ENCODE measurements at places on chromosomes 6 and 20.

DNA sequence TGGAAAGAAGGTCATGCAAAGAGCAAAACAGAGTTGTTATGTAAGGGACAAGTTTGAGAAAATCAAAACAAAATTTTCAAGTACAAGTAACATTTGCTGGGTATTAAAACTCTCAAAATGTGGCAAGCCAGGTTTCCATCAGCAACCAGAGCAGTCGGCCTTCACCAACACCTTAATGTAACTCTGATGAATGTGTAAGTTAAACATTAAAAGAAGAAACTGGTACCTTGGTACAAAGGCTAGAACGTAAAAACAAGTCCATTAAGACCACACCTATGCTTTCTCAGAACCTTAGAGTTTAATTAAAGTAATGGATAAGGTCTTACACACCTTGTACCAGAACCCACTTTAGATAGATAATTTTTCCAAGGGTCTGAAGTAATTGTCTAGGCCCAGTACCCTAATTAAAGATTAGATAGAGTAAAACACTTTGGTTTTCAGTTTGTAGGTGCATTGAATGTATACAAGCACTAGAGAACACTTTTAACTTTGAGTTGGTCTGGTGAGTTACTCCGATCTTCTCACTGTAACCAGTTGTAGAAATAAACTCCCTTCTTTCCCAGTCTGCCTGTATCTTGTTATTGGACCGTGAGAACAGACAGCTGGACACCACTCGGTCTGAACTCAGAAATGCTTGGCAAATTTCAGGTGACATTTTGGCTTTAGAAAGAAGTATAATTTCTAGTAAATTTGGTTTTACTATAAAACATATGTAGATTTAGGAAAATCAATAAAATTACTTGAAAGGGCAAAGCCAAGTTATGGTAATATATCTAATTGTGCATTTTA, 319.4 kb downstream of the HTR1B start:
- DNase-seq = no peak

DNA sequence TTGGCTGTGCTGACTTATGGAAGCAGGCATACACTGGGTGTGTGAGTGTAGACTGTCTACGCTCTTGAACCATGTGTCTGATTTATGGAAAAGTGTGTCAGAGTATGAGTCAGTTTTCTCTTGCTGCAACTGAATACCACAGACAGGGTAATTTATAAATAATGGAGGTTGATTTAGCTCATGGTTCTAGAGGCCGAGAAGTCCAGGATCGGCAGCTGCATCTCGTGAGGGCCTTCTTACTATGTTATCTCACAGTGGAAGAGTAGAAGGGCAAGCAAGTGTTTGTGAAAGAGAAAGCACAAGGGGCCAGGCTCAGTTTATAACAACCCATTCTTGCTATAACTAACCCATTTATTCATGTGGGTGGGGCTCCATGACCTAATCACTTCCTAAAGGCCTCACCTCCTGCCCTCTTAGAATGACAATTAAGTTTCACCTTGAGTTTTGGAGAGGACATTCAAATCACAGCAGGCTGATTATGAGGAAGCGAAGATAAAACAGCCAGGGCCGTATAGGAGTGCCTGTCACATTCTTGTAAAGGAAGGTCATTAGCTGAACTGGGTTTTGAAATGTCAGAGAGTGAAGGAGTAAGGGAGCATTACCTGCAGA, 6.7 kb downstream of the GPR31 start:
- DNase-seq = no peak

DNA sequence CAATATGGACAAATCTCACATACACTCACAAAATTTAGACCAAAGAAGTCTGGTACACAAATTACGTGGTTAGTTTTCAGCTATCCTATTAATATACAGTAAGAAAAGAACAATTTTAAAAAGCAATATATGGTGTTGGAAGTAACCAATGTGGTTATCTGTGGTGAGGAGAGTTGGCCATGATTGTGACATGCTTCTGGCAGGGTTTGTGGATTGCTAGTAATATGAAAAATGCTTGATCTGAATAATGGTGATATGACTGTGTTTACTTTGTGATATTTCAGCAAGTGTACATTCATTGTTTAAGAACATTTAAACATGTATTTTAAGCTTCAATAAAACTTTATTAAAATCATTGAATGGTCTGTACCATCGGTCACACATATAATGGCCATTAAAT, 99.1 kb downstream of the ADGB start:
- DNase-seq = no peak

DNA sequence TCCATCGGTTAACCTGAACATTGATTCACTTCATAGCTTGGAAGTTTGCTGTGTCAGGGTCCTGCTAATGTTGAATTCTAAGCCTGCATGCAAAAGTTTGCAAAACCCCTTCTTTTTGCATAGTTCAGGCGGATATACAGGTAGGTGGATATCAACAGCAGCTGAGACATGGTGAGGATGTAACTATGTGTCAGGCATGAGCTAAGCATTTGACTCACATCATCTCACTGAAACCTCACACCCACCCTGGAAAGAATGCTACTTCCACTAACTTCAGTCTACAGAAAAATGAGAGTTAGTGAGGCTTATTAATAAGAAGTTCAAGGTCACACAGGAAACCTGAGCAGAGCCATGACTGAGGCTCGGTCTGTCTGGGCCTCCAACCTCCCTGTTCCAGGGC, 276.9 kb downstream of the BMP7 start:
- DNase-seq = no peak

DNA sequence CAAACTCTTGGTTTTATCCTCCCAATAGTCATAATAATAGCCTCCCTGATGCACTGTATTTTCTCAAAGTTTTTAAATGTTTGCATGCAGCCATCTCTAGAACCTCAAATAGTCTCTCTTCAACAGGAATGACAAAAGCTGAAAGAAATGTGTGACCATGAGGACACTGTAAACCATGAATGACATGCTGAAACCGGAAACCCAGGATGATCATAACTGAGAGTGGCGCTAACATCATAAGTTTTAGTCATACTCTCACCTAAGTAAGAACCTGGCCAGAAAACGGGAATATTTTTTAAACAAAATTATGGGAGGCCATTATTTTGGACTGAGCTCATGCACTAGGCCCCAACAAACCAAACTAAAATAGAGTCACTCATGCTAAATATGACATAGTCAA, 278.4 kb upstream of the STXBP5 start:
- DNase-seq = no peak

DNA sequence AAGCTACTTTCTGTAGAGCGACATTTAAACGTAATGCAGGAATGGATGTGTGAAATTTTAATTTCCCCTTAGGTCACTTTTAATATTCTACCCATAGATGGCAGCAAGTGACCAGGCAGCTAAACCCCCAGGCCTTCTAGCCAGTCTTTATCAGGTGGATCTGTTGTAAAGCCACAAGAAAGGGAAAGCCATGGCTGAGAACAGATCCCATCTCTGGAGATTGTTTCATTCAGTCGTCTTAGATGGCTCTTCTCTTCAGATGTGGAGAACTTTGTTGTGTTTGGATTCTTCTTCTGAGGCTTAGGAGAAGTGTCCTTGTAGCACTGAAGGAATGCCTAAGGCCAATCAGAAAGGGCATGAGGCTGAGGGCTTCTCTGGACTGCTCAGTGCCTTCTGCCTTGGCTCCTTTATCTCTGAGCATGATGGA, 15.8 kb upstream of the RNF182 start:
- peak; percentile 82 for DNase-seq

DNA sequence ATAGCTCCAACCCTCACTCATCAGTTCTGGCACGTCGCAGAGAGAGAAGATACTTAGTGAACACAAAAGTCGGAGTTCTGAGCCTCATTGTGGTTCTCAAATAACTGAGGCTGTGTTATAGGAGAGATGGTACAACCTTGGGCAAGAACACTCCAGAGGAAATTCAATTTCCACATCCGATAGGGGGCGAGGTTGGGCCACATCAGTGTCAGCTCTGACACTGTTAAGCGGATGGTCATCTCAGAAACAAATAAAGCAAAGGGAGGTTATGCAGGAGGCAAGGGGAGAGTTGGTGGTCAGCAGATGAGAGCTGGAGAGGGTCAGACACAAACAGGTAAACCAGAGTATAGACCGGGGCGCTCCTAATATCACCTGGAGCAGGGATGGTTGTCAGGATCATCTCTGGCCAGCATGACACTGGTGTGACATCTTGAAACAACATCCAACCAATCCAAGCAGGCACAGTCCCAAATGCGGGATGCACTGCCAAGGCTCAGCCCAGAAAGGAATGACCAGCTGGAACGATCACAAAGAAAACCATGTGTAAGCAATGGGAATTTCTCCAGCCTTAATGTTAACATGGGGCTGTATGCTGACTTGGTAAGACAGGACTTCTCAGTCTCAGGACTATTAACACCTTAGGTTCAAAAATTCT, 331.8 kb downstream of the HACE1 start:
- DNase-seq = peak; percentile 64

GRCh38 chr6:145275787-145276186, 459.5 kb downstream of the EPM2A start:
- DNase-seq = no peak

GRCh38 chr6:25202504-25202903, 76.7 kb upstream of the CARMIL1 start:
- DNase-seq = peak; percentile 72

DNA sequence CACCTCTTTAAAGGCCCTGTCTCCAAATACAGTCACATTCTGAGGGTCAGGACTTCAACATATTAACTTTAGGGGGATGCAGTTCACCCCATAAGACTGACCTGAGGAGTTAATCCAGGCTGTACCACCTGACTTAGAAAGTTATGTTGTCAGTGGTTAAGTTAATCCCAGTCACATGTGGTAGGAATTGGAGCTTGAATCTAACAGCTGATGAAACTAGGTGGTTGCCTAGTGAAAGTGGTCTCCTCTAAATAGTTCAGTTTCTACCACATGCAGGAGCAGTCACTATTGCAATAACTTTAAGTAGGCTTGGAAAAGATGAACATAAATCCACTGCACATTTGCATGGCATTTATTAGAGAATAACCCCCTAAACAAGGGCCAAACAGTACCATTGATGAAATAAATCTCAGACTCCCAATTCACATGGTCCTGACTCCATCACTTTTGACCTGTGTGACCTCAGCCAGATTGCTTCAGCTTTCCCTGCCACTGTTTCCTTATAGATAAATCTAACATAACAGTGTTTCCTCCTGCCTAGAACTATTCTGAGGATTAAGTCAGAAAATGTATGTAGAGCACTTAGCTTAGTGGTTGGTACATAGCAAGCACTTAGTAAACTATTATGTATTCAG, 20.1 kb downstream of the SAMD5 start:
- DNase-seq = peak; percentile 33

DNA sequence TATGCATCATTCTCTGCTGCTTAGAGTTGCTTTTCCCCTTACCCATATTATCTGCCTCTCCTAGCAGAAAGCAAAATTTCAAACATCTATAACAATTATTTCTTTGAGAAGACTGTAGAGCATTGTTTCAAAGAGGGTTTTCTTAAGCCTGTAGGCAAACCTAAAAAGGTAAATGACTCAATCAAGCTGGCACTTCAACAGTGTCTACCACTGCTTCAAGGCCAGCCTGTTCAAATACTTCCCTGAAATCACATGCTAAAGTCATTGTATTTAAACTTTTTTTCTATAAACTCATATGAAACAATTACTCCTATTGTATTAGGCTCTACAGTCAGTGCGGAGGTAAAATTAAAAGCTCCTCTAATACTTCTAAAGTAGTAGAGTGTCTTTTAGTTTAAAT, 87.1 kb downstream of the OGFRL1 start:
- no peak for DNase-seq

DNA sequence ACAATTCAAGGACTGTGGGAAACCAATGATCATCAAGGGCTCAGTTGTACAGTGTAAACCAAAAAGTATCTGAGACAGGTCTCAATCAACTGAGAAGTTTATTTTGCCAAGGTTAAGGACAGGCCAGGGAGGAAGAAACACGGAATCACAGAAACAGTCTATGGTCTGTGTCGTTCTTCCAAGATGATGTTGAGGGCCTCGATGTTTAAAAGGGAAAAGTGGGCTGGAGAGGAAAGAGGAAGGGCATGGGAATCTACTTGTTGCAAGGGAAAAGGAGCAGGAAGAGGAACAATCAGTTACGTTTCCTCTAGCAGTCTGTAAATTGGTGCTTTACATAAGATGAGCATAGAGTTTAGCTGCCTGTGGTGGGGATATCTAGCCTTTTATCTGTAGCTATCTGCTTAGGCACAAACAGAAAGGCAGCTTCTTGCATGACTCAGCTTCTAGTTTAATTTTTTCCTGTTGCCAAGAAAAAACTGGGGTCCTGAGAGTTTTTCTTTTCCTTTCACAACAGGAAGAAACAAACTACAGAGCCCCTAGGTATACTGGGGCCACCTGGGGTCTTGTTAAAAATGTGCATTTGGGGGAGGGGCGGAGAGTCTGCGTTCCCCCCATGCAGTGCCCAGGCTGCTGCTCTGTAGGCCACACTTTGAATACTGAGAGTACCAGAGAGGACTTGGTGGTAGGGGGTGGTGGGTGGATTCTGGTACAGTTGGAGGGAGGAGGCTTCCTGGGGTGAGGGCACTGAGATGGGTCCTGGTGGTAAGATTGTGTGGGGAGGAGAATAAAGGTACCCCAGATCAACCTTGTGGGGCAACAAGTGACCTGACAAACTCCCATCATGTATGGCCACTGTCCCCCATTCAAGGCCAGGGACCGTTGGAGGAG, 35.3 kb upstream of the EZR start:
- peak; percentile 96 for DNase-seq

GRCh38 chr6:122869437-122870024, 80.5 kb downstream of the SMPDL3A start:
- peak; percentile 65 for DNase-seq

DNA sequence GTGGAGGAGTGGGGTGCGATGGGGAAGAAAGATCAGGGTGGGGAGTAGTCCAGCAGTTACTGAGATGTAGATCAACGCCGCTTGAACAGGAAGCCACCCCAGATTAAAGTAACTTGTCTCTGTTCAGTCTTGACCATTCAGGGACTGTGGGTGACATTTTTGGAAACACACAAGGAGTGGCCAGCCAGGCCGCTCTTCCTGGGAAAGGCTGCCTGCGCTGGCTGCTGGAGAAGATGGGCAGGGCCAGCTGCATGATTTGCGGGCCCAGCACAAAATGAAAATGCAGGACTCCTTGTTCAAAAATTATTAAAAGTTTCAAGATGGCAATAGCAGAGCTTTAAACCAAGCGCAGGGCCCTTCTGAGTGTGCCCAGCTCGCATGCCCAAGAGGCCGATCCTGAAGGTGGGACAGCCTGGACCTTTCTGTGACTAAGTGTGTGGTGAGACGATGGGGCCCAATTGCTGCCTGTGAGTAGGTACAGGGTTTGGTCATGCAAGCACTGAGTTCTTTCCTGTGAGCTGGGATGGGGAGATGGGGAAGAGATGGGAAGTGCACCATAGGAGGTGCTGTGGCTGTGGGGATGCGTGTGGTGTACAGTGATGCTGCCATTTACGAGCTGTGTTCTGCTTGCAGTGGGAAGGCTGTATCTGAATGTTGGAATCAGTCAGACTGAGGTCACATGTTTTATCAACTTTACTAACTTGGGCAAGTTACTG, 51.3 kb downstream of the DAAM2 start:
- DNase-seq = no peak

GRCh38 chr20:3749689-3750531, 17.4 kb downstream of the HSPA12B start:
- no peak for DNase-seq

GRCh38 chr6:137950581-137950980, 83.5 kb downstream of the TNFAIP3 start:
- no peak for DNase-seq

All from fibroblast of villous mesenchyme (primary cell).